ENCODE measurements at places on chromosomes 6 and 20.

GRCh38 chr6:11734861-11735613, 43.6 kb downstream of the ADTRP start:
- no peak for DNase-seq

DNA sequence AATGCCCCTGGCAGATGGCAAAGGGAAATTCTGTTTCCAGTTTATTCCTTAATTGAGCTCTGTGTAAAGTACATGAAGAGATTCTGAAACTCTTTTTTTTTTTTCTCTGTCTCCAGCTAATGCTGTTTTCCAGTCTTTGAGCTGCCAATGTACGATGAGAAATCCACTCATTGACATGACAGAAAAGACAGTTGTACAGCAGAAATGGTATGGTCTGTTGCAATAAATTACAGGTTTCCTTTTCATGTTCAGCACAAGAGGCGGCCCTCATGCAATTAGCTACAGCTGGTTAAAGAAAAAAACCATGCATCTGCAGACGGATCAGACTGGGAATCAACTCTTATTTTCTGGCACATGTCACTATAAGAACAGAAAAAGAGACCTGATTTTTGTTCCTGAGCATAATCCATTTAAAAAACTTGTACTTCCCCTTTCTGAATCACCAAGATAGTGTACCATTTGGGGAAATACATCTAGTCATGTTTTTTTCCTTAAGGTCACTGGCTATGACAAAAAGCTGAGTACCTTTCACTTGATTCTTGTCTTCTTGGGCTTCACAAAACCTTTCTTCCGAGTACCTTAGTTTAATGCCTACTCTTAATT, 289.8 kb upstream of the PREP start:
- peak; percentile 9 for DNase-seq

- no peak for DNase-seq
These were observed 5.1 kb downstream of the MTRES1 start for GRCh38 chr6:107033126-107033525.

DNA sequence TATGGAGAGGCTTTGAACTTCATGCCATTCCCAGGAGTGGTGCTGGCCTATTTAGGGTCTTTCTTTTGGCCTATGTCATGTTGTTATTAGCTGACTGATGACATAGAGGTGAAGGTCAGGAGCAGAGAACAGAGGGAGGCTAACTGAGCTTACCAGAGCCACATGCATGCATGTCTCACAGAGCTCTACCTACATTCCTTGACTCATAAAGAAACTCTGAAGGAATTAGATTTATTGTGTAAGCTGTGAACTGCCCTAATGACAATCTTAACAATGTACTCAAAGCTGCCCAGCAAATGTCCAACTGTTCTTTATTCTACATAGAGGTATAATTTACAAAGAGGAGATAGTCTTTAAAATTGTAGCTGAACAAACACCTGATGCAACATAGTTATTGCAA, 192.7 kb upstream of the CNR1 start:
- peak; percentile 20 for DNase-seq

DNA sequence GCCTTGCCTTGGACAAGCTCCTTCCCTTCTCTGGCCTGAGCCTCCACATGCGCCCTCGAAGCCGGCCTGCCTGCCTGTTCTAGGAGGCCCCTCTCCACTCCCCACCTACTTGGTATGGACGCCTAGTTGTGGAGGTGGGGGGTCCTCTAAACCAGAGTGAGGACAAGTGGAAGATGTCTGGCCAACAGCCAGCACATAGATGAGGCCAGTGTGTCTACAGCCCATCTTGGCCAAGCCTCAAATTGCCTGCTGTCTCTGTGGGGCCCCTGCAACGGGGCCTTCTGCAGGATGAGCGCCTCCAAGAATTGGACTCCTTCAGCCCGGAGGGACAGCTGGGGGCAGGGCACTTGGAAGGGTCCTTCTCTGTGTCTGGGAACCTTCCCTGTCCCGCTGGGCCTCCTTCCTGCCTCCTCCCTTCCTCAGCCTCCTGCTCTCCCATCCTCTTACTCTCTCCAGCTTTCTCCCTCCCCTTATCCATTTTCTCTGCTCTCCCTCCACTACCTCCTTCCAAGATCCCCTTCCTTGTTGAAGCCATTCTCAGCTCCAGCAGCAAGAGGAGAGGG, 1.6 kb downstream of the MDFI start:
- peak; percentile 83 for DNase-seq

GRCh38 chr6:21111093-21111725, 482.3 kb upstream of the SOX4 start:
- peak; percentile 17 for DNase-seq

DNA sequence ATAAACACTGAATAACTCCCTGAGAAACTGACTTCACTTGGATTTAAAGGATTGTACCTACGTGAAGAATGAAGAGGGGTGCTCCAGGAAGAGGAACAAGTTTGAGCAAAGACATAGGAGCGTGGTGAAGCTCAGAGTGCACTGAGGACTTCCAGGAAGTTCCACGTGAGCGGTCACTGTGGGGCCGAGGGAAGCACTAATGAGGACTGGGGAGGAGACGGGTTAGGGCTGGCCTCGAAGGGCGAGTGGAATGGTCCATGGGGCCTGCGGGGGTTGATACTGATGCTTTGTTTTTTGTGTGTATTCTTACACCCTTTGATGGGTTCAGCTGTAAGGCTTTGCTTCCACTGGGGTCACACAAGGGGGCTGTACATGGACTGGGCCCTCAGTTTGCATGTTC, 91.9 kb downstream of the CDH4 start:
- DNase-seq, result no peak

GRCh38 chr20:53794529-53795115, 201.0 kb upstream of the ZNF217 start:
- peak; percentile 42 for DNase-seq

GRCh38 chr6:4346659-4347333, 211.4 kb upstream of the ECI2 start:
- DNase-seq, result peak; percentile 46

DNA sequence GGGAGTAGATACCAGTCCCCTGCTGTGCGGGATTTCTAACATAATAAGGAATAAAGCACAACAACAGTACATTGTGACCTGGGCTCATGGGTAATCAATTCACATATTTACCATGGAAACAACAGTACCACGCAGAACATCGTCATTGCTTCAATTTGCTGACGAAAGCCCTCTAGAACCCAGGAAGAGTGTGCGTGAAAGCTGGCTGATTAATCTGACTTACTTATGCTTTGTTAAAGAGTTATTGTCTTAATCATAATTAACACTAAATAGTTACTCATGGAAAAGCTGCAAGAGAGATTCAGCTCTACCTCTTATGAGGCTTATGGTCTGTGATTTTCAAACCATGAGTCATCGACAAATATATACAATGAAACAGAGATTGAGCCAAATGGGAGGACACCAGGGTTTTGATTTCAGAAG, 644.3 kb upstream of the AGPAT4 start:
- peak; percentile 39 for DNase-seq

GRCh38 chr20:23613676-23614075, 8.0 kb upstream of the CST9 start:
- DNase-seq, result no peak

DNA sequence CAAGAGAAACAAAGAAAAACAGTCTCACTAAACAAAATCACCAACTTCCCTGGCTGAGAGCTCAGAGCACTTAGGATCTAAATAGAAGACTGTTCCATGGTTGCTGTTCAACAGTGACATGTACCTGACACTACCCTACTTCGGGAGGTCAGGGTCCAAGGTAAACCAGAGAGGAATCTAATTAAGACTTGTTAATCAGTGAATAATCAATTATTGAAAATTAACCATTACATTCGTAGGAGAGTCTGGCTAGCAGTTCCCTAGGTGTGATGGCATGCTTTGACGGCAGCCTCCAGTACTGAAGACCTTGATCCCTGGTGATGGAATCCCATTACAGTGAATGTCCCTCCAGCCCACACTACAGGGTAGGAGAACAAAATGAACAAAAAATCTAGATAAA, 154.0 kb upstream of the AFDN start:
- no peak for DNase-seq

DNA sequence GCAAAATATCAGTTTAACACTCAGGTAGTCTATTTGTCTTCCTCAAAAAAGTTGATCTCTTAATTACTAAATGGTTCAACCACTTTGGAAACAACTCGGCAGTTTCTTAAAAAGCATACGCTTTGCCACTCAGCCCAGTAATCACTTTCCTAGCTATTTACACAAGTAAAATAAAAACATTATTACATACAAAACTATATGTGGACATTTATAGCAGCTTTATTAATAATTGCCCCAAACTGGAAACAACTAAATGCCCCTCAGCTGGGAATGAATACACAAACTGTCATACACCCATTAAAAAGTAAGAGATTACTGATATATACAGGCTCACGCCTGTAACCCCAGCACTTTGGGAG, 7.4 kb downstream of the EEF1A1 start:
- no peak for DNase-seq

DNA sequence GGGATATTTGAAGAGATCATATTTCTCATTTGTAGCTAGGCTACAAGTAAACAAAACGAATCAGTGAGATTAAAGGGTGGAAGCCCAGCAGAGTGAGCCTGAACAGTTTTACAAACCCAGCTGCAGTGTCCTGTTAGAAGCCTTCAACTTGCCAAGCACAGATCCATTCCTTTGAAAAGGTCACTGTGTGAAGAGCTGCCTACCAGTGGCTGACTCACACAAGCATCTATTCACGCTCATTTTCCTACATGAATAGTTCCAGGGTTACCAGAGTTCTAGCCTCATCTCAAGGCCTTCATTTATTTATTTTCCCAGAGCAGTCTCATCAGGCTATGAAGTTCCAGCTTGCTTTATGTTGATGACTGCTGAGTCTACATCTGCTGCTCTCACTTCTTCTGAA, 25.7 kb upstream of the MLIP start:
- peak; percentile 54 for DNase-seq

DNA sequence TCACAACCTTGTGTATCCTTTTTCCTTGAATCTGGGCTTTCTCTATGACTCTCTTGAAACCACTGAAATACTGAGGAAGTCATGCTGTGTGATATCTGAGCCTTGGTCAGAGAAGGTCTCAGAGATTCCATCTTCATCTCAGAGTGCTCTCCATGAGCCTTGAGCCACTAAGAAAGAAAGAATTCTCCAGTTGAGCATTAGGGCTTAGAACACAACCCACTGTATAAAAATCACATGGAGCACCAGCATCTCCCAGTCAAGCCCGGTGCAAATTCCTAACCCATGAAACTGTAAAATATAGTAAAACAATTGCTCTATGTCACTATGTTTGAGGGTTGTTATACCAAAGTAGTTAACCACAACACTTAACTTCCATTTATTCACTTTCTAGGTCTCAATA, 181.4 kb downstream of the MOXD1 start:
- no peak for DNase-seq

DNA sequence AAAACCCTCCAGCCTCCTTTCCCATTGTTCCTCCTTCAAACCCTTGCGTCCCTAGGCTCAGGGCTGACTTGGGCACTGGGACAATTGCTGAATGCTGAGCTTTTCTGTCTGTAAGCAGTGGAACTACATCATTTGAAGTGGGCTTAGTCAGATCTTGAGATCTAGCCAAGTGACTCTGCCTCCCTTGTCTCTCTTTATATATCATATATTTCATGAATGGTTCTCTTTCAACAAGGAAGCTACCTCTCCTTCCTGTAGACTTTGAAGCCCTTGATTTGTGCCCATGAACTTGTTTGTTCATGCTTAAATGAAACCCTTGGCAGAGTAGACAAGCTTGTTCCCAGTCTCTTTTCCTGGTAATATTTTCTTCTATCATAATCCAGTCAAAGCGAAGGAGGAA, 60.0 kb upstream of the KIF13A start:
- DNase-seq, result peak; percentile 62

DNA sequence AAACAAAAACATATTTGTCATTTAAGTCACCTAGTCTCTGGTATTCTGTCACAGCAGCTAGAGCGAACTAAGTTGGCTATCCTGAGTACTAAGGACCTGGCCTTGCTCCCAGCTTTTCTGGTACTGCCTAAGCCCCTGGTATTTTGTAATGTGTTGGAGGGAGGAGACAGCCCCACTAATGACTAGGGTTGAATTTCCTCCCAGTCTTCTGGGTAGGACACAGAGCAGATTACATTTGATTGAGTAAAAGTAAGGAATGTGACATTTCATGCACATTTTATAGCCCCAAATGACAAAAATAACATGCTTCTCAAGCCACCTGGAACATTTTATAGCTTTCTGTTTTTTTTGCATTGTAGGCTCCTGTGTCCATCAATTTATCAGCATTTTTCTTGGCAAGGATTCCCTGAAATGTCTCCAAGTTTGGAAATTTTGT, 47.9 kb upstream of the DDR1 start:
- DNase-seq, result peak; percentile 86

GRCh38 chr6:95093154-95093553, 484.2 kb upstream of the MANEA start:
- peak; percentile 48 for DNase-seq

- no peak for DNase-seq
These were observed 43.3 kb downstream of the SULF2 start for GRCh38 chr20:47741669-47742608.

DNA sequence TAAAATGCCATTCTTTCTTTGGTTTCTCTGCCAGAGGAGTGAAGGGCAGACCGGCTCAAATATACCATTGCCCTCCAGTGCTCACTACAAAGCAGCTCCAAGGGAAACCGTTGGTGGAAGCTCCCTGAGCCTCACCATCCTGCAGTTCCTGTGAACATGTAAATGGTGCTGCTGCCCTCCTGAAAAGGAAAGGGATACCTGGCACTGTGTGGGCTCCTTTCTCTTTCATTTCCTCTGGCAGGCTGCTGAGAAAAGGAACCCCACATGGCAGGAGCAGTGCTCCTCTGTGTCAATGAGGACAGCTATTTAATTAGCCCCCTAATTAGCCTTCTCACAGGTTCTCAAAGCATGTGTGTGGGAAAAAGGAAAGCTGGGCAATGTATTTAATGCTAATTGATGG, 142.5 kb downstream of the KLHL32 start:
- DNase-seq, result no peak

DNA sequence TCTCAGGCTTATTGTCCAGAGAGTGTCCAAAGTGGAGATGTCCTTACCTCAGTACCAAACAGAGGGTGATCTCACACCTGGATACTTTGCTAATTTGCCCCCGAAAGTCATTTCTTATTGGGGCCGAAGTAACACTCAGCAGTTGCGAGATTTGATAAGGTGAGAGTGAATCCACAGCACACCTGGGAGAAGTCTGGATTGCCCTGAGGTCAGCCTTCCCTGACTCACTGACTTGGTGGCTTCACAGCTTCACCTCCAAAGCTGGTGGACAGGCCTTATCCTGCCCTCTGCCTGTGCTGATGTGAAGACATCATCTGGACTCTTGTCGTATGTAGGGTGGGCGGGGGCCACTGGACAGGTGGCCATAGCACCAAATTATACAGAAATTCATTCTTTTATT, 101.9 kb upstream of the ARMC2 start:
- DNase-seq, result no peak

GRCh38 chr20:9233804-9234203, 164.9 kb downstream of the PLCB4 start:
- DNase-seq, result no peak

GRCh38 chr6:18441251-18441979, 54.3 kb downstream of the RNF144B start:
- no peak for DNase-seq

GRCh38 chr6:152053332-152053731, 245.8 kb downstream of the ESR1 start:
- no peak for DNase-seq
